Stromal cell of bone marrow (primary cell): ENCODE measurements at places on chromosomes 4 and X.

DNA sequence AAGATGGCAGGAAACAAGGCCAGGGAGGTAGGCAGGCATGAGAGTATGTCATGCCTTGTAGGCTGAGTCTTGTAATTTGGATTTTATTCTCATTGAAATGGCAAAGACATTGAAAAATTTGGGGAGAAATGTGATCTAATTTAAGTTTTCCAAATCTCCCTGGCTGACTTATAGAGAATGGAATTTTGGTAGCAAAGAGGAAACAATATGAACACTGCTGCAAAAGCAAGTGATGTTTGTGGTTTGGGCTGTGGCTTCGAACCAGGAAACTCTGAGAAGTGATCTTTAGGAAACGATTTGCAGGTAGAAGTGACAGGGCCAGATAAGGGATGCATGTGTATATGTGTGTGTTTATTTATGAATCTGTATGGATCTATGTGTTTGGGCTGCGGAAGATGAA lies 35.6 kb downstream of the ARSJ start:
- no peak for DNase-seq

DNA sequence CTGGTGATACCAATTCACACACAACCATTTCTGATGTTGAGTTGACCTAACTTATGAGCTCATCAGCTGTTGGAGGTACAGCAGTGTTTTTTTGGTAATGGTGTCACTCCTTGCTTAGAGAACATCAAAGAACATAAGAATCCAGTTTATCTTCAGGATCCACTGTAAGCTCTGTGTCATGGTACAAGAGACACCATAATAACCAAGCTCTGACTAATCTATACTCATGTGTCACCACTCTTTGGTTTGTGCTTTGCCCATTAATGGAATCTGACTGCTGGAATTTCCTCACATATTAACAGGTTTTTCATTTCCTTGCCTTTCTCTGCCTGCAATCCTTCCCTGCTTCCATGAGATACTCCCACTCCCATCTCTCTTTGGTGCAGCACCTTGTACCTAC lies 735.1 kb upstream of the LCORL start:
- DNase-seq: no peak

DNA sequence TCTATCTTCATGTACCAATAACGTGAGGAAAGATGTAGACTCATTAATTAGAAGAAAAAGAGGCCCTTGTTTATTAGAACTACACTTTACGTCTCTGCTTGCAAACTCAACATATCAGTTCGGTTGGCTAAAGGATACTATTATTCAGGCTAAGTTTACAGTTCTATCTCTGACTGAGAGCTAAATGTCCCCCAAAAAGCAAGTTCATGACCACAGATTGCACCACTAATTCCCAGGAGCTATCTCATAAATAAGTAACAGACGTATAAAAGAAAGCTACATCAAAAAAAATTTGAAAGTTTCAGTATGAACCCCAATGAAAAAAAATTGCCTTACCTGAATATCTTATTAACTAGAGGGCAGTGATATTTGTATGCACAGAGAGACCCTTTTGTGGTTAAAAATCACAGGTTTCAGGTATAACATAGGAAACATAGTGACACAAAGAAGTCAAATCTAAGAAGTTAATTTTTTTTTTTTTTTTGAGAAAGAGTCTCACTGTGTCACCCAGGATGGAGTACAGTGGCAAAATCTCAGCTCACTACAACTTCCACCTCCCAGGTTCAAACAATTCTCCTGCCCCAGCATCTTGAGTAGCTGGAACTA lies 128.9 kb downstream of the MAB21L2 start:
- no peak for DNase-seq

DNA sequence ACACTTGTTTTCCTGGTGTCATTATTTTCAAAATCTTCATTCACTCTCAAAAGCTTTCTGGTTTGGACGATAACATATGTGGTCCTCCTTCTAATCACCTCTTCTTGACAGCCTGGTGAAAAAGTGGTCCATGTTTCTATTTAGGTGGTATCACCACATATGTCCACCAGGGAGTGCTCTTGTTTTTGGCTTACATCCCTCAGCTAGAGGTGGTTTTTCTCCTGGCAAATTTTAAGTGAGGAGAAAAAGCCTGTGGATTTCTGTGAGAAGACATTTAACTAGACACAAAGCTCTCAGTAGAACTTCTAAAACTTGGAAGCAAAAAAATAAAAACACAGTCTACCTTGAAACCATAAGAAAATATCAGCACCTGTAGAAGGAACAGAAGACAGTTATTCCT lies 58.0 kb upstream of the FRMPD4 start:
- peak; percentile 18 for DNase-seq

GRCh38 chr4:129043523-129043922 lies 49.8 kb downstream of the SCLT1 start:
- peak; percentile 14 for DNase-seq

- no peak for DNase-seq
Observed at GRCh38 chr4:36267486-36268268, 13.7 kb upstream of the DTHD1 start.

DNA sequence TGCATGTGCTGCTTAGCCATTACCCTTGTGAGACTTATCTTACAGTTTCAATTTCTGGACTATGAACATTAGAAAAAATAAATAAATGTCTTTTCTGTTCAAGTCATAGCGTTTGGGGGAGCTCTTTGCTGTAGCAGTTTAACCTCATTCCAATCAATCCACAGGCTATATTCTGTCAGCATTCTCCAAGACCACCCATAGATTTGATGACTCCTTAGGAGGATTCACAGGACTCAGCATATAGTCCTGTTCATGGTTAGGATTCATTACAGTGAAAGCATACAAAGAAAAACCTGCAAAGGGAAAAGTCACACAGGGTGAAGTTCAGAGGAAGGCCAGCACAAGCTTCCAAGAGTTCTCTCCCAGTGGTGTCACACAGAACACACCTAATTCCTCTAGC lies 180.5 kb downstream of the ADAMTS3 start:
- no peak for DNase-seq

- DNase-seq: no peak
Observed at GRCh38 chrX:17170973-17171372, 204.0 kb upstream of the NHS start.

DNA sequence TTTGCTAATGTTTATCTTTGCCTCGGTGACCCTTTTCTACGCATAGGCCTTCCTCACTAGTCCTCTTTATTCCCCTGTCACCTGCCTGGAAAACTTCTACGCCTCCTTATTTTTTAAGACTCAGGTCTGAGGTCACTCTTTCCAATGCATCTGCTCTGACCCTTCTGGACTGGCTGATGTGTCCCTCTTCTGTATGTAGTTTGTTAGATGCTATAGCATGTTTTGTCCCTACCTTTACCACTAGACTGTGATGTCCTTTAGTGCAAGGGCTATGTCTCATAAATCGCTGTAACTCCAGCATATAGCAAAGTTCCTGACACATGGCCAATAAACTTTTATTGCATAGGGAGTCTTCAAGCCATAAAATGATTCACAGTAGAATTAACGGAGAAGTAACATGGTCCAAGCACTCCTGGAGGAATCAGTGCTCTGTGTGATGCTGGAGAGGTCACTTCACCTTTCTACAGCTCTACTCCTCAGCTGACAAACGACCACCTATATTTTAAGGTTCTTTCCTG lies 872.5 kb upstream of the SLIT2 start:
- no peak for DNase-seq
